ENCODE measurements at places on chromosomes 6 and 20. TPM values are rescaled to one million over a fixed set of nuclear protein-coding genes. Genes with fewer than 3 reads are reported as not detected.
A peak's percentile ranks its signal among the peaks of the same experiment; 100 is the strongest.

DNA sequence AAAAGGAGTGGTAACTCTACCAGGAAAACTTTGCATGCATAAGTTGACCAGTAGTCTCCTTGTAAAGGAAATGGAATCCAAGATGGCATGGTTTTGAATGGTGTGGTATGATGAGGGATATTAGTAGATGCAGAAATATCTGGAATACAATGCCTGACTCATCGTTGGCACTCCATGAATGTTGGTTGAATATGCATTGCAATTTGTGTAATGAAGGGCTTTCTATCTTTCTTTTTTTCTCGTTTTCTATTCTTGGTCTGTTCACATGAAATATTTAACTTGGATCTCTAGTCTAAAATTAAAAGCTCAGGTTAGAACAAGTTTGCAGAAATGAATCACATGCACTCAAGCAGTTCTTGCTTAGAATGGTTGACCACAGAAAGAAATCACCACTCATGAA lies 277.3 kb upstream of the PRND start:
- no peak for DNase-seq

GRCh38 chr20:15642676-15643075 lies 930.6 kb downstream of the KIF16B start:
- no peak for DNase-seq

The NRSN1 gene
- 0.58 TPM for polyA plus RNA-seq

GRCh38 chr6:68716620-68717019 lies 81.5 kb downstream of the ADGRB3 start:
- DNase-seq: no peak

The SULF2 gene
- 90.4 TPM for polyA plus RNA-seq

- DNase-seq: no peak
Measured at GRCh38 chr20:40680161-40680959, 8.7 kb downstream of the MAFB start.

DNA sequence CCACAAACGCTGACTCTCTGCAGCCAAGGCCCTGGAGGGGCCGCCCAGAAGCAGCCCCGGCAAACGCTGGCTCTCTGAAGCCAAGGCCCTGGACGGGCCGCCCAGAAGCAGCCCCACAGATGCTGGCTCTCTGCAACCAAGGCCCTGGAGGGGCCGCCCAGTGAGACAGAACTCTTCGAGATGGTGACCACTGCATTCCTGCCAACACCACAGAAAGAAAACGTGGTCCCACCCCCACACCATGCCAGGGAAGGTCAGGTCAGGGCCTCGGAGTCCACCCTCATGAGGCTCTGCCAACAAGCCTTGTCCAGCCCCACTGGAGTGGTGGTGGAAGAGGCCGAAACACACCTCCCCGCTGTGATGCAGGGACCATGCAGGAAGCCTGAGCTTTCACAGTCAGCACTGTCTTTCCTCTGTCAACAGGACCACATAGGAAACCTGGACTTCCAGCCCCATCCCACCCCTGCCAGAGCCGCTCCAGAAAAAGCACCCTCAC lies 97.5 kb downstream of the DLL1 start:
- no peak for DNase-seq

DNA sequence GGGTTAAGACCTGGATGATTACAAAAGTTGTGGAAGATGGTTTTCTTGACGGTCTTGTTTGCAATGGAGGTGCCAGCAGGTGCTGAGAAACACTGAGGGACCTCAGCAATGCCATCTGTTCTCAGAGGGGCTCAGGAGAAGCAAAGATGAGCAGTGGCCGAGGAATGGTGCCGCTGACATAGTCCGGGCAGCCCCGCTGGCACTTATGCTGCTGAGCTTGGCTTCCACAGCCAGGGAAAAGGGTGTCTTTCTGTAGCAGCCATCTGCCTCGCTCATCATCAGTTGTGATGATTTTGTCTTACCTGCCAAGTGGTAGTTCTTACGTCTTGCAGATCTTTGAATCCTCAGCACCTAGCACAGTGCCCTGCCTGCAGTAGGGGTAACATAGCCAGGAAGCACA lies 55.7 kb downstream of the PPP1R14C start:
- no peak for DNase-seq

GRCh38 chr6:32905078-32905477 lies 35.8 kb downstream of the HLA-DMB start:
- DNase-seq: no peak

- no peak for DNase-seq
Measured at GRCh38 chr6:113190170-113190569, 667.0 kb upstream of the MARCKS start.

The ANGPT4 gene
- 0.26 TPM for polyA plus RNA-seq

The E2F1 gene
- polyA plus RNA-seq: 10.8 TPM

- no peak for DNase-seq
Measured at GRCh38 chr6:36829919-36830544, 9.2 kb downstream of the CPNE5 start.

The B3GALT4 gene
- polyA plus RNA-seq: 5.8 TPM

- DNase-seq: no peak
Measured at GRCh38 chr20:2698912-2699311, 6.3 kb downstream of the EBF4 start.

- no peak for DNase-seq
Measured at GRCh38 chr6:82589509-82590206, 226.0 kb downstream of the TPBG start.

The SOX4 gene
- polyA plus RNA-seq: 126 TPM

GRCh38 chr20:1473246-1474220 lies 6.9 kb upstream of the NSFL1C start:
- DNase-seq: no peak

GRCh38 chr20:23043376-23043775 lies 6.1 kb downstream of the THBD start:
- no peak for DNase-seq

GRCh38 chr6:169397684-169398083 lies 144.0 kb upstream of the THBS2 start:
- DNase-seq: no peak

DNA sequence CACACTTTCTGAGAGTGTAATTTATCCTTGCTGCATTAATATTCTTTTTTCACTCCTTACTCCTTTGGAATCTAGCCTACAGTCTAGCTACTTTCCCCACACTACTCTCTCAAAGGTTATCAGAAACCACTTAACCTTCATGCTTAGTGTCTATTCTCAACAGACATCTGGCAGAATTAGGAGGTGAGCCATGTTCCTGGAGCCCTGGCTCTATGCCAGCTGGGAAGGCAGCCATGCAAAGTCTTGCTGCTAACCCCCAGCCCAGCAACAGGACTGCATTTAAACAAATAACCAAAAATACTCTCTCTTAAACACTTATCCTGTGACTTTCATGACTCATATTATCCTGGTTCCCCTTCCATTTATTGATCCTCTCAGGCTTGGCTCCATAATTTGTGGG lies 260.2 kb downstream of the BCKDHB start:
- DNase-seq: no peak

- DNase-seq: peak; percentile 41
Measured at GRCh38 chr6:46221222-46221793, 50.5 kb upstream of the ENPP5 start.

GRCh38 chr20:1298888-1299511 lies 29.9 kb downstream of the SDCBP2 start:
- DNase-seq: no peak

DNA sequence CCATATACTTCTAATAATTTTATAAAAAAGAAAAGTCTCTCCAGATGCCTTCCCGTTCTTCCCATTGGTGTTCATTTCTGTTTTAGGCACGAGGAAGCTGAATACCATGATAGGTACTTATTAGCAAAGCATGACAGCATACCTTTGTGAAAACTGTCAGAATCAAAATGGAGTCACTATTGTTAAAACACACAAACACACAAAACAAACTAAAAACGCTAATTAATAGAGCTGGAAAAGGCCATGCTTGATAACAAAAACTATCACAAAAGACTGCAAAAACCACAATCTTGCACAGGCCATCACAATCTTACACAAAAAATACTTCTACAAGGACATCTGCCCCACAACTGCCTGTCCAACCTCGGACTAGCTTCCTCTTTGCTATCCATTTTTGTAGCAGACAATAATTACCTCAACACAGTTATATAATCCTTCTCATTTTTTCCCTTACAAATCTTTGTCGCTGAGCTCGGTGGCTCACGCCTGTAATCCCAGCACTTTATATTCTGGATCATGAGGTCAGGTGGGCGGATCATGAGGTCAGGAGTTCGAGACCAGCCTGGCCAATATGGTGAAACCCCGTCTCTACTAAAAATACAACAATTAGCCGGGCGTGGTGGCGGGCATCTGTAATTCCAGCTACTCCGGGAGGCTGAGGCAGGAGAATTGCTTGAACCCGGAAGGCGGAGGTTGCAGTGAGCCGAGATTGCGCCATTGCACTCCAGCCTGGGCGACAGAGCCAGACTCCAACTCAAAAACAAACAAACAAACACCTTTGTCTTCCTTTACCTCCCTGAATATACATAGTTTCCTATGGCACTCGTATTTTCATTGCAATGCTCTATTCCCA lies 3.2 kb upstream of the ABT1 start:
- no peak for DNase-seq

DNA sequence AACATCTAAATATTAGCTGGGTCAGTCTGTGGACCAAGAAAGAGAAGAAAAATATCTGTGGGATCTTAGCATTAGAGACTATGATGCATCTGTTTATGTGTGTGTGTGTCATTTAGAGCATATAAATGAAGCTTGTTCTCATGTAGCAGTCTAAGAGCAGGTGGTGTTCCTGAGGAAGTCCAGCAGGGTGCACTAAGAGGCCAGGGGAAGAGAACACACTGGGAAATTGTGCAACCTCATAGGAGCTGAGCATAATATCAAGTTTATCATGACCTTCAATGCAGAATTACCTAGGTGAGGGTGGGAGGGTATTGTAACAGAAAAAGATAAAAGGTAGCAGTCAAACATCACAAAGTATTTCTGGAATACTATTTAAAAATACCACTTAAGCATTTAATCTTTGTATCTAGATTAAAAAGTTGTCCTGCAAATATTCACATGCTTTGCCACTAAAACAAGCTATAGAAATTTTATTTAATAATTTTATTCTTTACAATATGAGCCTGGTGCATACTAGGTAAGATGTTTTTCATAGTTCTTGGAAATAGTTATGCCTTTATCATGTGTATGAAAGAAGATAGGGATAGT lies 80.5 kb downstream of the SMPDL3A start:
- peak; percentile 5 for DNase-seq

- DNase-seq: no peak
Measured at GRCh38 chr6:157652601-157653363, 170.3 kb upstream of the SNX9 start.

- DNase-seq: no peak
Measured at GRCh38 chr6:93021235-93021915, 398.0 kb downstream of the EPHA7 start.

DNA sequence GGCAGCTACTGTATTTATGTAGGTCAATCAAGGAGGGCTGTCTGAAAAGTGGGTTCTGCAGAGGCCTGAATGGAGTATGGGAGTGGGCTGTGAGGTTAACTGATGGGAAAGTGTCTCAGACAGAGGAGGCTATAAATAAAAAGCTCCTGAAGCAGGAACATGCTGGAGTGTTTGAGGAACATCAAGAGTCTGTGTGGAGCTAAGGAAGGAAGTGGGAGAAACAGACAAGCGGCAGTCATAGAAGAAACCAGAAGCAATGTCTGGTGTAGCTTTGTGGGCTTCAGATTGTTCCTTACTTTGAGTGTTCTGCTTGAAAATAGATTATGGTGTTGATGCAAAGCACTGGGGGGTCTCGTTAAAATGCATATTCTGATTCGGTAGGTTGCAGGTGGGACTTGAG lies 101.5 kb upstream of the OGFRL1 start:
- no peak for DNase-seq

Data from right renal pelvis (tissue), 4 donors.